ENCODE measurements at places on chromosomes 5 and 9. TPM values are rescaled to one million over a fixed set of nuclear protein-coding genes. Genes with fewer than 3 reads are reported as not detected.

The TMEM174 gene
- not detected for total RNA-seq

The LECT2 gene
- not detected for total RNA-seq

The SH3TC2 gene
- 2.5 TPM for total RNA-seq

The CCNO gene
- total RNA-seq = 0.70 TPM

The TJP2 gene
- total RNA-seq = 242 TPM

The TMEM252 gene
- not detected for total RNA-seq

The CKS2 gene
- total RNA-seq = 98.4 TPM

The PCDHGC4 gene
- total RNA-seq = 2.5 TPM

The GOLM1 gene
- 100 TPM for total RNA-seq

The RASGEF1C gene
- total RNA-seq = not detected

The TRIM7 gene
- total RNA-seq = 5.3 TPM

- DNase-seq = no peak
Measured at GRCh38 chr9:128088253-128088945, 20.4 kb downstream of the SLC25A25 start.

- no peak for DNase-seq
Measured at GRCh38 chr5:75049456-75050351, 2.7 kb downstream of the GCNT4 start.

- DNase-seq = no peak
Measured at GRCh38 chr5:168853972-168854371, 274.8 kb upstream of the PANK3 start.

GRCh38 chr5:178421699-178422399 is 168.3 kb downstream of the COL23A1 start:
- no peak for DNase-seq

DNA sequence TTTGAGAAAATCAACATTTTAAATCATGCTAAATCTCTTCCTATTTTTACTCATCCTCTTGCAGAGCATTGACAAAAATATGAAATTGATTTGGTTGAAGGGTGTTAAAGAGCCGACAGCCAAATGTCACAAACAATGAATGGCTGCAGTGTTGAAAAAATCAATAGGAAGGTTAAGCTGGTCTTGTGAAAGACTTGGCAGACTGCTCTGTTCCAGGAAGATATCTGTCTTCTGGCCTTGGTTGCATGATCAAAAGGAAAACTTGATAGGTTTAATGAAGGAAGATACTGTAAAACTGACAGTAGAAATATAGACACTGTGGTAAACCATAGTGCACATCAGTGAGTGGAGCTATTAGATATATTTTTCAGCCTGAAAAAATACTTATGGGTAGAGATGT is 103.6 kb downstream of the PBX3 start:
- no peak for DNase-seq

DNA sequence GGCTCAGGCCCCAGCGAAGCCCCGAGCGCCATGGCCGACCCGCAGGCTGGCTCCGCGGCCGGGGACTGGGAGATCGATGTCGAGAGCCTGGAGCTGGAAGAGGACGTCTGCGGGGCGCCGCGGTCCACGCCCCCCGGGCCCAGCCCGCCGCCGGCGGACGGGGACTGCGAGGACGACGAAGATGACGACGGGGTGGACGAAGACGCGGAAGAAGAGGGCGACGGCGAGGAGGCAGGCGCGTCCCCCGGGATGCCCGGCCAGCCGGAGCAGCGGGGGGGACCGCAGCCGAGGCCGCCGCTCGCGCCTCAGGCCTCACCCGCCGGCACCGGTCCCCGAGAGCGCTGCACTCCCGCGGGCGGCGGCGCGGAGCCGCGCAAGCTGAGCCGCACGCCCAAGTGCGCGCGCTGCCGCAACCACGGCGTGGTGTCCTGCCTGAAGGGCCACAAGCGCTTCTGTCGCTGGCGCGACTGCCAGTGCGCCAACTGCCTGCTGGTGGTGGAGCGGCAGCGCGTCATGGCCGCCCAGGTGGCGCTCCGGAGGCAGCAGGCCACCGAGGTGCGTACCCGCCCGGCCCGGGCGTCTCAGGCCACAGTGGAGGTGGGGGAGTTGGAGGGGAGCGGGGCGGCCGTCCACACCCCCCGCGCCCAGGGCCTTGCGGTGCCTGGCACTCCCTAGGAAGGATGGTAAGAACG is 1.6 kb downstream of the DMRT2 start:
- DNase-seq = no peak

DNA sequence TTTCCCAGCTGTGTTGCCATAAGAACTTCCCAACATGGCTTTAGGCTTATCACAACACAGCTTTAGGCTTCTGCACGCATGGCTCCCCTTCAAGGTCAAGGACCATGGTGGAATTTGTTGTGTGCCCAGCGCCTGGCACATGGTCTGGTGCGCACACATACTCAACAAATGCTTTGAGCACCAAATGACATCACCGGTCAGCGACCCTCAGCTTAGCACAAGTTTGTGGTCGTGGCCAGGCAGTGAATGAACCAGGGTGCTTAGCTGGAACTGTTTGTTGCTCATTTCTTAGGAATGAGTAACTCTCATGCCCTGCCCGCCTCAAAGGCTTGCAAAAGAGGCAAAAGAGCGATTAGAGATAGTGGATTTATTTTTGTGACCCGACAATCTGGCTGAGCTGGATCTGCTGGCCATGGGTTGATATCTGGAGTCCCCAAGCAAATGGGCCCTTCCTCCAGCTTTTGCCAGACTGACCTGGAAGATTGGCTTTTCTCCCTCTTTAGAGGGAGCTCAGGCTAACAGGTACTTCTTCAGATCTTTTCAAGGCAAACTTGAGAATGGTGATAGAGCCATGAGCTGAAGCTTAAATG is 58.9 kb downstream of the DAP start:
- no peak for DNase-seq

- DNase-seq = no peak
Measured at GRCh38 chr9:76203373-76203772, 190.9 kb downstream of the RFK start.

- no peak for DNase-seq
Measured at GRCh38 chr9:87682085-87682484, 43.8 kb upstream of the CTSL start.

- DNase-seq = no peak
Measured at GRCh38 chr9:89440951-89441654, 56.8 kb downstream of the SEMA4D start.

DNA sequence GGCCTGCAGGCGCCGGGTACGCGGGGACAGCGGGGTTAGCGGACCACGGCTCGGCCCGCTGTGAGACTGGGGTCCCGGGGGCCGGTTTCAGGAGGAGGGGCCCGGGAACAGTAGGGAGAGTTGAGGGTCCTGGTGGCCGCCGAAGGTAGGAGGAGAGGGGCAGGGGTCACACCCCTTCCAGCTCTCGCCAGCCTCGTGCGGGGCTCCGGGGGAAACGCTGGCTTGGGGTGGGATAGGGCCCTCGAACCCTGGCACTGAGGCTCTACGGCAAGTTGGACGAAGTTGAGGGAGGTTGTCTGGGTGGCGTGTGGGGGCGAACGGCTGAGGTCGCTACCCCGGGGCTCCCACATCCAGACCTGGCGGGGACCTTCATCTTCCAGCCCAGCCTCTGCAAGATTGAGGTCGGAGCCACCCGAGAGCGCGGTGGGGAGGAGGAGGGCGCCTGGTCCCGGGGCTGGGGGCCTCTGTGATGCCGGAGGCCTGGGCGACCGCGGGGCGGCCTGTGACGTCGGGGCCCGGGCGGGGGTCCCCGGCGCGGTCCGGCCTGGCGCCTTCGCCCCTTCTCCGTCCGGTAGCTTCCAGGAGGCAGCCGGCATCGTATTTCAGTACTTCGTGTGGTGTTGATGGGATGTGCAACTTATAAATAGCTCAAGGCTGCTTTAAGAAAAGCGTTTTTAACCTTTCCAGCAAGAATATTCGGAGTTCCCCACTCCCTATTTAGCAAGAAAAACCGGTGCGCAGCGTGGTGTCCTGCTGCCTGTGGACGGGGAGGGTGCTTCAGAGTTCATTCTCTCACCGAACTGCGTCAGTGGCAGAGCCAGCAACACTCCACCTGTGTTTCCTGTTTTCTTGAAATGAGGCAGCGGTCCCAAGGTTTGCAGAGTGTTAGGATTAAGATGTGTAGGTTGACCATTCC is 902 bp downstream of the HABP4 start:
- DNase-seq = no peak

- DNase-seq = no peak
Measured at GRCh38 chr9:107975426-107976010, 485.9 kb upstream of the KLF4 start.

DNA sequence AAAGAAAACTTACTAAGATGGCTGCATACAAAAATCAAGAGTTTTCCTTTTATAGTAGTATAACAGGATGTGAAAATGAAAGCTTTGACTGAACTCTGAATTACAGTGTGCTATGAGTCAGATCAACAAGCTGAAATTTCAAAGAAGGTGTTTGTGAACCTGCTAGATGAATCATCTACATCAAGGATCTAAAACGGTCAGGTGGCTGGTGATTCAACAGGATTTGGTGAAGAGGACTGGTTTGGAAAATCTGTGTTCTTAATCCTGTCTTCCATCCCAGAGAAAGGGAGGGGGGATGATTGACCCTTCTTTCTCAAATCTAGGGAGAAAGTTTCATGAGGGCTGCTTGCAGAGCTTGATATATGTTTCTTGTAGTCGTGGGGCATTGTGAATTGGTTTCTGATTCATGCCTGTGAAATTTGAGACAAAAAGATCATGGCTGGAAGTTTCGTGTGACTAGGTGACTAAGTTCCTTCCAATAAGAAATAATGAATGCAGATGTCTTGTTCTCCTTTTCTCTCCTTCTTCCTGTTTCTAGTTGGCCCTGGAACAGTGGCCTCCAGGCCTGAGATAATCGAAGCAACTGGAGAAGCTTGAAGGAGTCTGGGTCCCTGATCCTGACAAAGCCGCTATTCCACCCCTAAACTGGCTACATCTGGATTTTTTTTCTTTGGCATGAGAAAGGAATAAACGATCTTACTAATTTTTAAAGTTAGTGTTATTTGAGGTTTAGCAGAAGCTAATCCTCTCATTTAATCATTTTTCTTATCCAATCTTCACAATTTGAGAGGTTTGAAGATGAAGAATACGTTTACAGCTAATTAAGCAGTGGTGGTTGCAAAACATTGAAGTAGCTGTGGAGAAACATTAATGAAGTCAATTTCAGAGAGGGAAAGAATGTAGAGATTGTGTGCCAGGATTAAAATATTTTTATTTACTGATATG is 67.2 kb downstream of the MRPS30 start:
- peak; percentile 78 for DNase-seq

- DNase-seq = no peak
Measured at GRCh38 chr5:75235711-75236110, 967 bp downstream of the ANKRD31 start.

- no peak for DNase-seq
Measured at GRCh38 chr5:38871058-38871605, 25.3 kb downstream of the OSMR start.

- no peak for DNase-seq
Measured at GRCh38 chr9:22098643-22099332, 89.7 kb upstream of the CDKN2B start.

- DNase-seq = no peak
Measured at GRCh38 chr5:115735108-115735998, 81.1 kb downstream of the CDO1 start.

DNA sequence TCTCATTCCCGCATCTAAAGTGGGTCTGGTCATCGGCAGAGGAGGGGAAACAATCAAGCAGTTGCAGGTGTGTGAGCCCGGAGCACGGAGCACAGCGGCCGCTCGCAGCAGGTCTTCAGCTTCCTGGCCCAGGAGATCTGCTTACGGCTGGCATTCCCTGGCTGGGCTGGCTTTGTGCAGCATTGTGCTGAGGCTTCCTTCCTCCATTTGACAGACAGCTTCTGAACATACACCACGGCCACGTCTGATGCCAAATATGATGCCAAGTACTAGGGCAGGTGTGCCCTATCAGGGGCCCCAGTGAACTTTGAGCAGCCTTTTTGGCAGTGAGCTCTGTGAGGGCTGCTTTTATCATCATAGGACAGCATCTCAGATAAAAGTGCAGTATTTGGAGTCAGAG is 37.1 kb downstream of the FUBP3 start:
- no peak for DNase-seq

DNA sequence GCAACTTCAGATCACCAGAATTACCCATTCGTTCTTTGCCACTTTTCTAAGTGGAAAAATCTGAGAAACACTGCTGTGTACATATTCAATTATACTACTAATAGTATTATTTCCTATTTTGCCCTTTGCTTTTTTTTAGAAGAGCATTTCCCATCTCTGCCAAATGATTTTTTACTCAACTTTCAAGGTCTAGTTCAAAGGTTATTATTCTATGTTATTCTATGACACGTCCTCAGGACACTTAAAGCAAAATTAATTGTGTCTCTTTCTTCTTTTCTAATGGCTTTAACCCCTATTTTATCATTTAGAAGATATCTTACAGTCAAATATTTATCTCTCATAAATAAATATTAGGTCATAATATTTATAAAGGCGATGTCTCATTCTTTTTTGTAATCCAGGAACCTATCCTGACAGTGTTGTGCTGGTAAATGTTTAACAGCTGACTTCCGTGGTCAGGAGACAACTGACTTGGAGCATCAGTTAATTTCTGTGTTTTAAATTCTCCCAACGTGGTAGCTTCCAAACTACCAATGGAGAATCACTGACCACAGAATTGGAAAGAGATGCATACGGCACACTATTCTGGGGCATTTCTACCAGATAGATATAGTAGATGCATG is 375.2 kb downstream of the ARRDC3 start:
- DNase-seq = no peak

- DNase-seq = no peak
Measured at GRCh38 chr9:20479419-20480155, 142.7 kb downstream of the MLLT3 start.

DNA sequence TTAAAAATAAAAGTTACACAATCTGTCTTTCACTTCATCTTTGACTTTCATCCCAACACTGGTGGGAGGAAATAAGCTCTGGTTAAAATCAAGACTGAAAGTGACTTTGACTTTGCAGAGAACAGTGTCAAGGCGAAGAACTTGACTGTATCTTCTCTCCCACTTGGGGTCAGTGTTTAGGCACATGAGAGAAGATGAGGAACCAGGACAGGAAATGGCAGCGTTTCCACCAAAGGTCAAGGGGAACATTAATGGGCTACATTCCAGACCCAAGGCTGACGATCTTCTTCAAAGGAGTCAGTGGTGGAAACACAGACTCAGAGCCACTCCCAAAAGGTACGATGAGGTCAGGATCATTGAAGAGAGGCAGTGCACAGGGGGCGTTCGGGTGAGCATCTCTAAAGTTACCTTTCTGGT is 409.5 kb downstream of the ARHGEF28 start:
- peak; percentile 36 for DNase-seq

DNA sequence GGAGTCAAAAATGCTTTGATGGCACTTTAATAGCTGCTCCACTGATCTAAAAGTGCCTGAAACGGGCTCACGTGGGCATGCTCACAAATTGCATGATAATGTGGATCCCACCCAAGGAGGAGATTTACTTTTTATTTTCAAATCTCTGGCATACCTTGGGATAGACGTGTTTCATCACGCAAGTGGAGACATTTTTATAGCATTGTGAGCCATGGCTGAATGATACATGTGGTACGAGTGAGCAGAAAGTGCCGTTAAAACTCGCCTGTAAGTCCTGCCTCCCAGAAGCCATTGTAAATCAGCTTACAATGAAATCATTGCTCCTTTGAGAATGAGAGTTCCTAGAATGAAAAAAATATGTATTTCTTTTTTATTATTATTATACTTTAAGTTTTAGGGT is 514.7 kb downstream of the MAT2B start:
- no peak for DNase-seq
